HuH-7.5 (cell line): ENCODE measurements at places on chromosomes 11 and 22.

DNA sequence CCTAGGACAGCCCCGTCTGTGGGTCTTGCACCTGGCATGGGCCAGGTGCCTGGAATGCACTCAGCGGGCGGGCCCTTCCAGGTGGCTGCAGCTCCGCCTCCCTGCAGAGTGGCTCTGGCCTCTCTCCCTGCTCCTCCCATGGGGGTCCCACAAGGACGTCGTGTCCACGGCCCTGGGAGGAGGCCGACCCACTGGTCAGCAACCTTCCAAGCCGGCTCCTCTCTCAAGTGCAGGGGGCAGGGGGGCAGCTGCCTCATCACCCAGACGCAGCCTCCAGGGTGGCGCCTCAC, 41.9 kb downstream of the CERK start:
- DNase-seq, result no peak

DNA sequence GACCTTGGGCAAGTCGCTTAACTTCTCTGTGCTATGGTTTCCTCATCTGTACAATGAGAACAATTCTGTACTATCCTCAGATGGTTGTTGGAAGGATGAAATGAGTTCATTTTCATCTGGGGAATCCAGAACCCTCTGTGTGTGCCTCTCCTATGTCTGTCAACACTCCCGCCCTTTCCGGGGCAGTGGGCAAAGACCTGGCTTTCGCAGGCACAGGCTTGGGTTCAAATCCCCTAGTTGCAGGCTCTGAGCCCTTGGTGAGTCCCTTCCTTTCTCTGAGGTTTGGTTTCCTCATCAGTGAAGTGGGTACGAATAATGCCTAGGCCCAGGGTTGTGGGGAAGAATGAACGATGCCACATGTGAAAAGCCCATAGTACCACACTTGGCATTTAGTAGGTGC, 6.0 kb downstream of the PNPLA5 start:
- no peak for DNase-seq

- DNase-seq, result no peak
These were observed 1.1 kb downstream of the SPATA19 start for GRCh38 chr11:133844217-133844616.

GRCh38 chr22:45692549-45692948, 20.9 kb downstream of the ATXN10 start:
- DNase-seq, result no peak

DNA sequence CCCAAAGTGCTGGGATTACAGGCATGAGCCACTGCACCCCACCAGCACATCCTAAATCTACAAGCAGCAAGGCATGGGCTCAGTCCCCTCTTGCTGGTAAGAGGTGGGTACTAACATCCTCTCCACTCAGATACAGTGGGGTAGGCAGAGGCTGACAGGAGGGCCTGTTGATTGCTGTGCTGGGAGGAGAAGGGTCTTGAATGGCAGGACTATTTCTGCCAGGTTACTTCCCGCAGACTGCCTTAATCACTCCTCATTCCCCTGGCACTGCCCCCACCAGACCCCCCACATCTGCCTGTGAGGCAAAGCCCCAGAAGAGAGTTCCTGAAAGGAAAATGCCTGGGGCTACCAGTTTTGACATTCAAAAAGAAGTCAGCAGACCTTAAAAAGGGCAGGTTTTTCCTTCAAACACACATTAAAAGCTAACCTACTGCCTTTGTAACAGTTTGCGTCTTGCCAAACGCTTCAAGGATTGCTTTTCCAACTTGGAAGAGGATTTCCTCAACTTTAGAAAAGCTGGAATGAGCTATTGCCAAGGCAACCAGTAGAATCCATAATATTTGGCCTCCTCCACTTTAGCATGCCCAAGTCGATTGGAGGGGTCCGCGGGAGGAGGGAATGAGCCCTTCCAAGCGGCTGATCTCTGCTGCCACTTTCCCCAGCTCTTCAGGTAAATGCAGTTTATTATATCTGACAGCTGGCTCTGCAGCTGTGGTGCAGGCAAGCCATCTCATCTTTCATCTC, 62.0 kb downstream of the FDX1 start:
- no peak for DNase-seq

DNA sequence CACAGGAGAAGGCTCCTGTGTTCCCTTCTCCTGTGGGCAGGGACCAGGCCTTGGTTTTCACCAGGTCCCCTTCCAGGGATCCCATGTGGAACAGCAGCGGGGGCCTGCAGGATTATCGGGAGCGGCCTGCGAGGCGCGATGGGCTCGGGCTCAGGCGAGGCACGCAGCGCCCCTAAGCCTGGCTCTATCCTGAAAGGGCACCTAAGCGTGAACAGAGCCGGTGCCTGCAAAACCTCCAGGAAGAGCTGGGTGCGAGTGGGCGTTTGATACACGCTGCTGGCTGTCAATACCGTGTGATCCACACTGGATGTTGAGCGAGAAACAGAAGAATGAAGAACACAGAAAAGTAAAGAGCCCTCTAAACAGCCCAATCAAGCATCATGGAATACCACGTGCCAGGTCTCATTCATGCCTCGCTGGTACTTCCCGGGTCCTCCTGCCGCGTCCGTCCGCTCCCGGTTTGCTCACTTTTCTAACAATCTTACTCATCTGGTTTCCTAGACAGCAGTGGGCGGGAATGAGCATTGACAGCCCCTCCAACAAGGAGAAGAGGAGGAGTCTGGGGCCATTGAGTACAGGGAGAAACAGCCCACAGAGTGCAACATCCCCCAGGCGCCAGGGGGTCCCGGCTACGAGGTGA, 12.5 kb downstream of the OSBPL5 start:
- DNase-seq, result no peak

DNA sequence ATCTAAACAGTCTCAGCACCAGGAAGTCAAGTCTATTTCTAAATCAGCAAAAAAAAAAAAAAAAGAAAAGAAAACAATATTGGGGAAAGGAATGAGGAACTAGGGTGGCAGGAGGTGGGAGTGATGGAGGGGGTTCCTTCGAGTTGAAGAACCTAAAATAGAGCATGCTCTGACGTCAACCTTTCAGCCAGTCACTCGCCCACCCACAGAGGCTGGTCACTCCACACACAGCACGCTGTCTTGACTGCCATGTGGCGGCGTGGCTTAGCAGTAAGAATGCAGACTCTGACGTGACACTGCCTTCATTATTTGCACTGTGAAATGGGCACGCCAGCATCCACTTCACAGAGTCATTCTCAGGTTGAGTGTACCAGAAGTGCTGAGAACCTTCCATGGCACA, 48.3 kb downstream of the LARGE1 start:
- DNase-seq, result no peak

GRCh38 chr11:113547739-113548138, 72.5 kb upstream of the DRD2 start:
- no peak for DNase-seq

- no peak for DNase-seq
These were observed 13.5 kb downstream of the PCSK7 start for GRCh38 chr11:117218133-117218915.

GRCh38 chr11:4704790-4705334, 278 bp downstream of the MMP26 start:
- DNase-seq, result no peak

GRCh38 chr11:8839957-8840945, 70.7 kb upstream of the AKIP1 start:
- no peak for DNase-seq

GRCh38 chr11:19253817-19254216, 13.1 kb upstream of the E2F8 start:
- DNase-seq, result no peak

DNA sequence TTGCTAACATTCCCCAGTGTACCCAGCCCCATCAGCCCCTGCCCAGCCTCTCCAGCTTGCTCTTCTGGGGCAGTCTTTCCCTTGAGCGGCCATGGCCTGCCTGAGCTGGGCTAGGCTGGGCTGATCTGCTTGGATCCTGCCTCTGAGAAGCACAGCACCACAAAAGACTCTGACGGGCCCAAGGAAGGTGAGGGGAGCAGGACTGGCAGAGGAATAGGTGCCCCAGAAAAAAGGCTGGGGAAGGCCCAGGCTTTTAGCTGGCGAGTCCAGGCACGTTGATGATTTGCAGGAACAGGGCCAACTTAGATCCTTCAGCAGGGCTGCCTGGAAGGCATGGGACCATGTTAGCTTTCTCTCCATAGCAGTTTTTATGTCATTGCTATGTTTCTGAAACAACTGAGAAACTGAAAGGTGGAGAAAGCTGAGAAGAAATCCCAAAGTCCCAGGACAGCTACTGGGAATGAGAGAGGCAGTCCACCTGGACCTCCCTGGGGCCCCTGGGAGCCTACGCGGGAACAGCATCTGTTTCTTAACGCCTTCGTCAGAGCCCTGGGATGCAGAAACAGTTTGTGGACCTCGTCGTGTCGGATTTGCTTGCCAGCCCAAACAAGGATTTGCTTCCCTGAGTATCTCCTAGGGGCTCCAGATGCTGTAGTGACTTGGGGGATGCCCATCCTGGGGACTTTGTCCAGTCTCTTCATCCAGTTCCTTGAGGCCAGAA, 24.4 kb upstream of the FXYD6 start:
- no peak for DNase-seq

GRCh38 chr11:72788241-72788640, 5.6 kb downstream of the STARD10 start:
- no peak for DNase-seq

- DNase-seq, result no peak
These were observed 32.9 kb downstream of the CABIN1 start for GRCh38 chr22:24043958-24044357.

- no peak for DNase-seq
These were observed 36.9 kb downstream of the TOLLIP start for GRCh38 chr11:1272531-1272930.

GRCh38 chr11:96299155-96299888, 43.7 kb downstream of the MAML2 start:
- DNase-seq, result no peak

DNA sequence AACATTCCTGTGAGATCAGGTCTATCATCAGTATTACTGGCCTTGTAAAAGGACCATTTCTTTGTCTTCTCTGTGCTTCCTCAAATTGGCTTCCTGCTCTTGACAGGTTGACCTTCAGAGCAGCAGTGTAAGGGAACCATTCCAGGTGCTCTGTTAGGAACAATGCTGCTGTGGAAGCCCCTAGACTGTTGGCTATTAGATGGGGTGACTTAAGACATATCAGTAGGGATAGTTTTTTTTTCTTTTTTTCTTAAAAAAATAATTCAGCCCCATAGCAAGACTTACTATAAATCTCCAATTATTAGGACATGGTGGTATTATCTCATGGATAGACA, 37.6 kb downstream of the COA4 start:
- no peak for DNase-seq

DNA sequence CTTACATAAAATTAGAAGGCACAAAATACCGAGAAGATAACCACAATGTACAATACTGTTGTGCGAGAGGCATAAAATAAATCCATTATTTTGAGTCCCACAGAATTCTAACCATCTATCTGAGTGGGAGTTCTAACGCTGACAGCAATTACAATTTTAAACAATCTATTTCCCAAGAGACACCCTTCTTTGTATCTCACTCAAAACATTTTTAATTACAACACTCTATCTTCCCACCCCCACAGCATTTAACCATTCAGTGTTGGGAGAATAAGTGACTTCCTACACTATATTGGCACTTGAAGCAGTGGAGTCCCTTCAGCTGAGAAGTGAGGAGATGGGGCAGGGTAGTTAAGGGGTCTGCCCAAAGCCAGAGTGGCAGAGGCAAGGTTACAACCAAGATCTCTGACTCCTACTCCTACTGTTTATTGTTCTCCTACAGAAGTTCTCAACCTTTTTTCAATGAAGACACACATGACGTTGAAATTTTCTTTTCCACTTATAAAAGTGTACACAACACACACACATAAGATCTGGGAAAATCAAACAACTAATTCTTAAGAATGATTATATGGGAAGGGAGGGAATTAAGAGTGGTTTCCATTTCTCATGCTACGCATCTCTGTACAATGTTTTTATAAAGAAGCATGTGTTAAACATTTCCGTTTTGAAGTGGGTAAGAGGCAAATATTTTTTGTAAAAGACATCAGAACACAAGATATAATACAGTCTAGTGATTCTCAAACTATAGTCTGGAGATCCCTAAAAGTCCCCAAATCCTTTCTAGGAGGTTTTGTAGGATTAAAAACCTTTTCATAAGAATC, 10.9 kb downstream of the SLC25A17 start:
- DNase-seq, result no peak

GRCh38 chr22:47163856-47164513, 401.5 kb downstream of the TBC1D22A start:
- no peak for DNase-seq

DNA sequence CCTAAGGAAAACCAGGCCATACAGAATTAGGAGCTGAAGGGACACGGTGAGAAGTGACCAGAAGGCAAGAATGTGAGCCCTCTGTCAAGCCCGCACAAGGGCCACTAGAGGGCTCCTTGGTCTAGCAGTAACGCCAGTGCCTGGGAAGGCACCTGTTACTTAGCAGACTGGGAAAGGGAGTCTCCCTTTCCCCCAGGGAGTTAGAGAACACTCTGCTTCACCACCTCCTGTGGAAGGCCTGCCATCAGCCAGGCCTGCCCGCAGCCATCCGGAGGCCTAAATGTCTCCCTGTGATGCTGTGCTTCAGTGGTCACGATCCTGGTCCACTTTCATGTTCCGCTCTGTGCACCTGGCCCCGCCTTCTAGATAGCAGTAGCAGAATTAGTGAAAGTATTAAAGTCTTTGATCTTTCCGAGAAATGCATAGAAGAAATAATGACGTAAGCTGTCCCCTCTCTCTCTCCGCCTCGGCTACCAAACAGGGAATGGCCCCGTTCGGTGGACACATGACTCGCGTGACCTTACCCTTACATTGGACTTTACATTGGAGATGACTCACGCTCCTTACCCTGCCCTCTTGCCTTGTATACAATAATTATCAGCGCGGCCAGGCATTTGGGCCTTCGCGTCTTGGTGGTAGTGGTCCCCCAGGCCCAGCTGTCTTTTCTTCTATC, 10.7 kb upstream of the GSTP1 start:
- DNase-seq, result peak; percentile 76

DNA sequence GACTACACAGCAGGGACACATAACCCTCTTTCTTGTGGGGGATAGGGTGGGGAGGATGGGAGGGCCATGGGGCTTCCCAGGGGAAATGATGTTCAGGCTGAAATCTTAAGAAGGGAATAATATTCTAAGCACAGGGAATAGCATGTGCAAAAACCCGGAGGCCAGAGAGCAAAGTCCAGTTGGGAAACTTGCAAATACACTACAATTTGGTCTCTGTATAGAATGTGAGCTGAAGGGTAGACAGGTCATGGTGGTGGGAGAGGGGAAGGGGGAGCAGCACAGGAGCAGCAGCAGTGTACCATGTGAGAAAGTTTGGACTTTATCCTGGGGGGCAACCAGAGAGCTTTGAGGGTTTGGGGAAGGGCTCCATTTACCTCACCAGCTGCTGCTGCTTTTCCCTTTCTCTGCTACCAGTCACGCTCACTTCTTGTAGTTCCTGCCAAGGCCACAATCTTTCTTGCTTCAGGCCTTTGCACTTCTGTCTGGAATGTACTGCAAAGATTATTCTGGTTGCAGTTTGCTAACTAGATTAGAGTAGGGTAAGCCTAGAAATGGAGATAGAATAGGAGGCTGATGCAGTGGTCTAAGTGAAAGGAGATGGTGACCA, 43.0 kb downstream of the KREMEN1 start:
- no peak for DNase-seq

GRCh38 chr11:10584071-10584501, 15.6 kb upstream of the LYVE1 start:
- no peak for DNase-seq
